Activated naive CD8-positive, alpha-beta T cell treated with anti-CD3 and anti-CD28 coated beads for 36 hours (primary cell): ENCODE measurements at places on chromosomes 12 and 14. TPM values are rescaled to one million over a fixed set of nuclear protein-coding genes. Genes with fewer than 3 reads are reported as not detected.

GRCh38 chr12:19444097-19444496 is 4.8 kb downstream of the AEBP2 start:
- H3K4me3 ChIP-seq: peak overlapping the region; percentile 50
- H3K27me3 ChIP-seq: peaks cover 4% of the 10 kb centered on the region
- peaks cover 58% of the 10 kb centered on the region for H3K4me1 ChIP-seq
- peaks cover 66% of the 10 kb centered on the region for H3K36me3 ChIP-seq

RERGL gene
- not detected for total RNA-seq

DNA sequence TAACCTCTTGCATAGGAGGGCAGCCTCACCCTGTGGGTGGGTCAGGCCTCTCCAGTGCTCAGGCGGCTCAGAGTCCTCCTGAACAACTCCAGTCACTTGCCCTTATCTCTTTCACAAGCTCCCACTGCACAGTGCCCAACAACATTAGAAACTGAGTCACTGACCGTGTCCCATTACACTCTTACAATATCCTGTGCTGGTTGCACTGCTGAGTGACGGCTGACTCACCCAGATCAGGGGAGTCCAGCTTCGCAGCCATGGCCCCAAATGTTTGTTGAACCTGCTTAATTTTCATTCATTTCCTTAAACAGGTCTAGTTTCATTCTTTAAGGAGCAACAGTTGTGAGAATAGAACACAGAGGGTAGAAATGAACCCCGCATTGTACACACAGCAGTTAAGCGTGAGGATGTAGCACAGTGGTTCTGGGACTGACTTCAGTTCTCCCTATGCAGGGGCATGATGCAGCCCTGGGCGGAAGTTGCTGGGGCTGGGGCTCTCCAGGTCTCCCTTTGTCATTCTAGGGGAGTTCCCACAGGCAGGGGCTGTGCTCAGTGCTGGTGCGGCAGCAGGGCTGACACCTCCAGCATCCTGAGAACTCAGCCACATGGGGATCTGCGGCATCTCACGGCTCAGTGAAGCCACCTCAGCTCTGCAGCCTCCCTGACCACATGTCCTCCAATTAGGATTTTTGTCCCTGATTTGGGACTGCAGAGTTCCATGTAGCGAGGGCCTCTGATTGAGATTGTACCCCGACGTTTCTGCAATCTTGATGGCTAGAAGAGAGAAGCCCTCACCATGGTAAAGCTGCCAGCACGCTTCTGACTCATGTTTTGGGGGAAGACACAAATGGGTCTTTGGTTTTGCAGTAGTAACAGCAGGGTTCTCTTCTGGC is 16.1 kb downstream of the GPR68 start:
- H3K27me3 ChIP-seq: no peaks in the 10 kb centered on the region
- H3K36me3 ChIP-seq: peaks cover 66% of the 10 kb centered on the region
- H3K4me3 ChIP-seq: peak overlapping the region; percentile 82
- H3K4me1 ChIP-seq: peaks cover 79% of the 10 kb centered on the region
- peak; percentile 91 for DNase-seq

GRCh38 chr14:71142375-71143038 is 235.2 kb downstream of the PCNX1 start:
- DNase-seq: peak; percentile 15
- peaks cover 23% of the 10 kb centered on the region for H3K4me1 ChIP-seq
- no peak overlapping the region for H3K4me3 ChIP-seq
- no peaks in the 10 kb centered on the region for H3K27me3 ChIP-seq
- H3K27ac ChIP-seq: peak overlapping the region; percentile 82
- H3K36me3 ChIP-seq: peaks cover 4% of the 10 kb centered on the region

- no peak overlapping the region for H3K4me3 ChIP-seq
- H3K27me3 ChIP-seq: no peaks in the 10 kb centered on the region
- no peaks in the 10 kb centered on the region for H3K36me3 ChIP-seq
- no peak overlapping the region for H3K27ac ChIP-seq
- DNase-seq: no peak
These were observed 148.4 kb upstream of the SYT10 start for GRCh38 chr12:33587784-33588712.

GRCh38 chr12:4960030-4960429 is 50.3 kb downstream of the KCNA1 start:
- no peak overlapping the region for H3K4me3 ChIP-seq
- H3K4me1 ChIP-seq: no peaks in the 10 kb centered on the region
- H3K27me3 ChIP-seq: peaks cover 41% of the 10 kb centered on the region
- no peak for DNase-seq

OR6C2 gene
- total RNA-seq: not detected

RILPL1 gene
- 1.6 TPM for total RNA-seq

EID3 gene
- 6.4 TPM for total RNA-seq

DNA sequence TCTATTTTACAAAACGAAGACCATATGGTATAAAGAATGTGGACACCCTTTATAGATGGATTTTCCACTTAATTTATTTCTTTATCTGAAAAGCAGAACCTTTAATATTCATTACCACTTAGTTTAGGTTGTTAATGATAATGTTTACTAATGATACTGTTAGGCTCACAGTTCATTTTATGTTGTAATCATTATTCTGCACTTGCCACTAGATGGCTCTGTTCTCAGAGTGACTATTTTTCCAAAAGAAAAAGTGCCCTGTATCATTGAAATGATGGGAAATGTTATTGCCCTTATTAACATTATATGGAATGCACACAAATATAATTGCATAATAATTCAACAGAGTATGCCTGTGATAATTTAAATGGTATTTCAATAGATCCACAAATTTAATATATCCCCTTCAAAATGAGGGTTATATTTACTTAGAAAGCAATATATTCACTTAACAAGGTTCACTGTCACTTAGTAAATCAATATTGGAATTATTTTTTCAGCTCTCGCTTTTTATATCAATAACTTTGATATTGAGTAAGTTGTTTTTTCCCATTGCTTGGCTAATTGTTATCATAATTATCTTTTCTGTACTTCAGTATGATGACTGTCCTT is 95.7 kb downstream of the PDE3A start:
- H3K27ac ChIP-seq: no peak overlapping the region
- no peaks in the 10 kb centered on the region for H3K36me3 ChIP-seq
- no peaks in the 10 kb centered on the region for H3K4me1 ChIP-seq
- DNase-seq: no peak

DNA sequence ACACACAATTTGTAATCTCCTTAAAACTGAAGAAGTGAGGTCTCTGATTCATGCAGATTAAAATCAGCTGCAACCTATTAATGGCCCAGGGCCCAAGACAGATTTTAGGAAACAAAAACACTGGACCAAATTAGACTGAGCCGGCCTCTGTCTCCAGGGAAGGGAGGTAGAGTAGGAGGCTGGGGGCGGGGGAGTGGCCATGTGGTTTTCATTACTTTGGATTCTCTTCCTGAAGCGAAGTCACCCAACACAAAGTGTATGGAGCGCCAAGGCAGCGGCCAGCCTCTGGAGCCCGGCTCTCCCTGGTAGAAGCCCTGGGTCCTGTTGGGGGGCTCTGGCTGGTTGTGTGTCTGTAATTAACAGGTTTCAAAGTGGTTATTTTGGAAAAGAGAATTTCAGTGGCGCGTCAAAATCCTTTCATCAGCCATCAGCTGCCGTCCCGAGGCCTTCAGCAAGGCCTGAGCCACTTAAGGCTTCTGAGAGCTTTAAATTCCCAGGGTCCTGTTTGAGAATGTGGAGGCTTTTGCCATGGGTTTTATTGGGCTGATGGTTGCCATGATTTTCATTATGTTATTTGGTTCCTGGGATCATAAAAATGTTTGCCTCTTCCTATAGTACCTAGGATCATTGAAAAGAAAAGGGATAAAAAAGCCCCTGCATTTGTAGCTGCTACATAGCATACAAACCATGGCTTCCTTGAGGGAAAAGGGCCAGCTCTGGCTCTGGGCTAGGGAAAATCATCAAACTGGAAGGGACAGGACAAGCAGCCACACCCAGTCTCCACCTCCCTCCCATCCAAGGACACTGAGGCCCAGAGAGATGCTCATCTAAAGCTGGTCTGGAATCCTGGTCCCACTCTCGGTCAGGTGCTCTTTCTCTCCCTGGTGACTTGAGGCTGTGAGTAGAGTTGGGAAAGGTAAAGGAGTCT is 282.4 kb downstream of the ZFP36L1 start:
- no peak for DNase-seq
- H3K4me3 ChIP-seq: no peak overlapping the region
- peaks cover 51% of the 10 kb centered on the region for H3K4me1 ChIP-seq

DNA sequence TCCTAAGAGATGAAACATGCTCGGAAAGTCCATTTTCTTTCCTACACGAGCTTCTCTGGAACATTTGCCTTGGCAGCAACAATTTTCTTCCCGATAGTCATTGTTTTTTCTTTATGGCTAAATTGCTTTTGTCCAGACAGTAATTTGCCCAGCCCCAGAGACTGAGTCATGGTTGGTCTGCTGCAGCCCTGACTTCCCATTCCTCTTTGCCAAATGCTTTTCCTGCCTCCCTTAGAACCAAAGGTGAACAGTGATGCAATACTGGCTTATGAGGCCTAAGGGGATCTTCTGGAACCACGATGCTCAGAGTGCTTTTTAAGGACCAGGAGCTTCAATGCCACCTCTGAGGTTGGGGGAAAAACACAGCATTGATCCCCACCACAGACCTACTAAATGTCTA is 1599.6 kb upstream of the TMEM132C start:
- DNase-seq: no peak
- H3K4me3 ChIP-seq: no peak overlapping the region
- no peaks in the 10 kb centered on the region for H3K4me1 ChIP-seq
- H3K36me3 ChIP-seq: no peaks in the 10 kb centered on the region

DNA sequence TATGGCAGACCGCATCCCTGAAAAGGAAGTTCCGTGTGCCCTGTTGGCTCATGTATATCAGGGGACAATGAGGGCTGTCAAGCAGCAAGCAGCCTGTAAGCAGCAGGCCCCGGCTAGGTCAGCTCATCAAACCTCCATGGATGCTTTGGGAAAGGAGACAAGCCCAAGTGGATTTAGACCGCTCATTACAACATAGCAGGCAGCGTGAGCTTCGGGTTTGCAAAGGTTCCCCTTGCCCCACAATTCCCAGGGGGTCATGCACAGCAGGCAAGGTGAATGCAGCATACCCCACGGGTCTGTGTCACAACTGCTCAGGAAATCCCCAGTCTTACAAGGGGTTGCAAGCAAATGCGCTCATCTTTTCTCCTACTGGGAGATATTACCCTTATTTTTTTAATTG is 54.6 kb downstream of the KCNK13 start:
- no peaks in the 10 kb centered on the region for H3K4me1 ChIP-seq
- DNase-seq: no peak

GRCh38 chr12:129563266-129563665 is 340.6 kb downstream of the TMEM132D start:
- H3K36me3 ChIP-seq: no peaks in the 10 kb centered on the region
- H3K4me1 ChIP-seq: peaks cover 3% of the 10 kb centered on the region
- H3K27me3 ChIP-seq: no peaks in the 10 kb centered on the region

- no peak for DNase-seq
- no peak overlapping the region for H3K4me3 ChIP-seq
- H3K36me3 ChIP-seq: no peaks in the 10 kb centered on the region
- H3K27me3 ChIP-seq: no peaks in the 10 kb centered on the region
These were observed 49.3 kb upstream of the RERGL start for GRCh38 chr12:18139254-18139653.

DNA sequence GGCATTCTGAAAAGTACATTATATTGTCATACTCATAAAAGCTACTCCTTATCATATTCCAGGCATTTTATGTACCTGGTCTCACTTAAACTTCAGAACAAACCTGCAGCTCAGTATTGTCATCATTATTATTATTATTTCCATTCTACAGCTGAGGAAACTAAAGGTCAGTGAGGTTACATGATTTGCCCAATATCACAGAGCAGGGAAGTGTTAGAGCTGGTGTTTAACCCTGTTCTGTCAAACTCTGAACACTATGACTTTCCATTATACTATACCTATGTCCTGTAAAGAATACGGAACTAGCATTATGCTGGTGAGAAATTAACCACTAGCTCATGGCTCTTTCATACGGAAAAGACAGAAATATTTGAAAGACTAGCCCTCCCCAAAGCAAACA is 56.4 kb downstream of the STON2 start:
- H3K27me3 ChIP-seq: peaks cover 6% of the 10 kb centered on the region
- no peaks in the 10 kb centered on the region for H3K4me1 ChIP-seq
- H3K27ac ChIP-seq: no peak overlapping the region
- no peak for DNase-seq
- H3K4me3 ChIP-seq: no peak overlapping the region
